ENCODE measurements at places on chromosomes 5 and 9.

- no peak for DNase-seq
These were observed 418.7 kb upstream of the WWC1 start for GRCh38 chr5:167872791-167873190.

DNA sequence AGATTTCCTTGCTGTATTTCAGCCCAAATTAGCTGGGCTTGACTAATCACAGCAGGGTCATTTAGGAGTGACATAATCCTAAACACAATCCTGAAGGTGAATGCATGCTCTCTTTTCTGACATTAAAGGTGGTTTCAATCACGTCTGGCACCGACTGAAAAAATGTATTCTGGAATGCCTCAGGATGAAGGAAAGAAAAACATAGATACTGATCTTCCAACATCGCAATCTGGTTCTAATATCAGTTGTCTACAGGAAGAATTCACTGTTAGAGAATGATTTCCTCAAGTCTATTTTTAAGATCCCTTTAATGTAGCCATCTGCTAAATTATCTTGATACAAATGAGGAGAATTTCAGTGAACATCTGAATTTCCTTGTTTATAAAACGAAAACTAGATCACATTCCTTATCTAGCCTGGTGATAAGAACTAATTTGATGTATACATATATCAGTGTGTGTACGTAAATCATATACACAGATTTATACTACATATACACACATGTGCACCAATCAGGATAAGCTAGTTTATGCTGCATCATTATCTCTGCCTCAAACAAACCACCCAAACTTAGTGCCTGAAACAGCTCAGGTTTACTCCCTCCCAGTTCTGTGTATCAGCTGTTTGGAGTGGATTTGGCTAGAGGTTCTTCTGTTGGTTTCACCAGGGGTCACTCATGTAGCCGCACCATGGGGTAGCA lies 31.3 kb upstream of the TAS2R1 start:
- no peak for DNase-seq

GRCh38 chr9:125540497-125540896 lies 166.5 kb downstream of the MAPKAP1 start:
- no peak for DNase-seq

DNA sequence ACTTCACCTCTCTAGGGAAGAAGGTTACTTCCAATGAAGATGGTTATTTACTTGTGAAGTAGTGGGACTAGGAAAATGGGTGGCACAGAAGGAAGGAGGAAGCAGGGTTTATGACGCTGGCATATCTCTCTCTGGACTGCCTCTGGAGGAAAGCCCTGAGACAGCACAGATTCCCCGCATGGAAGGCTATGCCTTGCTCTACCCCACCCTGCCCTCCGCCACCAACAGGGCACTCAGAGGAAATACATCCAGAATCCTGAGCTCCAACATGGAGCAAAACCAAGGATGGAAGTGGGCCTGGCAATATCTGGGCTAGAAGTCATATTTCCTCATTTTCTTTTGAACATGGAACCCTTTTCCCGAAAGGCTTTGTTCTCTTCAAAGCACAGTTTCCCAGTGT lies 346.9 kb downstream of the ZSWIM6 start:
- DNase-seq = no peak

DNA sequence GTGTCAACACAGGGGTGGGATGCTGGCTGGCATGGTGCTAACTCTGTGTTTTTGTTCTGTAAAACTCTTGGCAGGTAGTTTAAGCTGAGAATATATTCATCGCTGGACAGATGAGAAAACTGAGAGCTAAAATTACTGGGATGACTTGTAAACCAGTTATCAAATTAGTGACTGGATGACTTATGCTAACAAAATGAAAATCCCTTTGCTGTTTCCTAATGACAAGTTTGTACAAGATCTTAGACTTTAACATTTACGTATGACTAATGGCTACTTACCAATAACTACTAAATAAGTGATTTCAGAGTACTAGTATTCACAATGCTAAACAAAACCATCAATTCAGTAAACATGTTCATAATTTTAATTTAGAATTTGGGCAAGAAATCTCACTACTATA lies 854.8 kb upstream of the ARRDC3 start:
- DNase-seq = no peak

- no peak for DNase-seq
These were observed 70.1 kb upstream of the NXNL2 start for GRCh38 chr9:88464851-88465250.

- DNase-seq = no peak
These were observed 3.1 kb upstream of the VAV2 start for GRCh38 chr9:133995012-133995896.

DNA sequence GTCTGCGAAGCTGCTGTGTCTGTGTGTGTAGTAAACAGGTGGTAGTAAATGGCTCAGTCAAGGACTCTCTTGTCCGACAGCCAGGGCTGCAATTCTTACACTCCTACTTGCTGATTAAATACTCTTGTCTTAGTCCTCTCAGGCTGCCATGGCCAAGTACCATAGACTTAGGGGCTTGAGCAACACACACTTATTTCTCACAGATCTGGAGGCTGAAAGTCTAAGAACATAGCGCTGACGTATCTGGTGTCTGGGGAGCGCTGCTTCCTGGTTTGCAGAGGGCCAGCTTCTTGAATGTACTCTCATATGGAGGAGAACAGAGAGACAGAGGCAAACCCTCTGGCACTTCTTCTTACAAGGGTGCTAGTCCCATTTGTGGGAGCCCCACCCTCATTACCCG lies 411.0 kb downstream of the MED10 start:
- DNase-seq = no peak

DNA sequence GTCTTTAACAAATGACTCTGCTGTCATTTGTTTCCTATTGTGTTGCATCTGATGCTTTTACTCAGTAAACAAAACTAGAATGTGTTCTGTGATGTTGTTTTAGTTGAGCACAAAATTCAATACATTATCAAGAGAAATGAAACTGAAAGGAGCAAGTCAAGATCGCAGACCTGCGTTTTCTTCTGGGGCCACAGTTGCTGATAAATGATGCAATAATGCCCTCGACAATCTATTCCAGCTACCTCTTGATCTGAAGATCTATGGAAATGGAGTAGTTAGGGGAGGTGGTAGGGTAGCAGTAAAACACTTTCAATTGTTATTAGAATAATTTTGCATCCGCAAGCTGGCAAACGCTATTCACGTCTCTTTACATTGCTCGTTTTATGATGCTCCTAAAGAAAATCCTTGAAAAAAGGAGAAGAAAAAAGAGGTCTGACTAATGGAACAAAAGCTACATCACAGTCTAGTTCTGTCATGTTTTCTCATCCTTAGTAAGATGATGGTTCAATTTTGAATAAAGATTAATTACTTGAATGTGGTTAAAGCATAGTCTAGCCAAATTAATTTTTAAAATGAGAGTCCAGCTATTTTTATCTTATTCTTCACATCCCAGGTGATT lies 1.6 kb downstream of the ZNF366 start:
- DNase-seq = no peak

DNA sequence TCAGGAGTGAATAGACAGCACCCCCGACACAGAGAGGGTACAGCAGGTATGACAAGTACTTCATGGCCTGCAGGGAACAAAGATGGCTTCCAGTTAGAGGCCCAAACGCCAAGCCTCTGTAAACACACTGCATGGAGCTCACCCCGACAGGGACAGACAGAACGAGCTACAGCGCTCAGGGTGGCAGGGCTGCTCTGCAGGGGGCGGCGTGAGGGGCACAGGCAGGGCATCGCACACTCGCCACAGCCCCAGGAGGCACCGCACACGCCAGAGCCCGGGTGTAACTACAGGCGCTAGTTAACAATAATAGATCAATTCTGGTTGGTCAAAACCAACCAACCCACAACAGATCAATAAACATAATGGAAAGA lies 21.1 kb downstream of the CLPTM1L start:
- DNase-seq = no peak

- DNase-seq = no peak
These were observed 74.1 kb downstream of the ANKRD33B start for GRCh38 chr5:10637944-10638343.

GRCh38 chr5:32420506-32420905 lies 24.0 kb downstream of the ZFR start:
- DNase-seq = no peak

GRCh38 chr5:23257656-23258055 lies 249.8 kb upstream of the PRDM9 start:
- no peak for DNase-seq

GRCh38 chr9:34179213-34180136 lies 632 bp downstream of the UBAP1 start:
- no peak for DNase-seq

GRCh38 chr5:112958093-112959088 lies 18.2 kb upstream of the DCP2 start:
- no peak for DNase-seq

DNA sequence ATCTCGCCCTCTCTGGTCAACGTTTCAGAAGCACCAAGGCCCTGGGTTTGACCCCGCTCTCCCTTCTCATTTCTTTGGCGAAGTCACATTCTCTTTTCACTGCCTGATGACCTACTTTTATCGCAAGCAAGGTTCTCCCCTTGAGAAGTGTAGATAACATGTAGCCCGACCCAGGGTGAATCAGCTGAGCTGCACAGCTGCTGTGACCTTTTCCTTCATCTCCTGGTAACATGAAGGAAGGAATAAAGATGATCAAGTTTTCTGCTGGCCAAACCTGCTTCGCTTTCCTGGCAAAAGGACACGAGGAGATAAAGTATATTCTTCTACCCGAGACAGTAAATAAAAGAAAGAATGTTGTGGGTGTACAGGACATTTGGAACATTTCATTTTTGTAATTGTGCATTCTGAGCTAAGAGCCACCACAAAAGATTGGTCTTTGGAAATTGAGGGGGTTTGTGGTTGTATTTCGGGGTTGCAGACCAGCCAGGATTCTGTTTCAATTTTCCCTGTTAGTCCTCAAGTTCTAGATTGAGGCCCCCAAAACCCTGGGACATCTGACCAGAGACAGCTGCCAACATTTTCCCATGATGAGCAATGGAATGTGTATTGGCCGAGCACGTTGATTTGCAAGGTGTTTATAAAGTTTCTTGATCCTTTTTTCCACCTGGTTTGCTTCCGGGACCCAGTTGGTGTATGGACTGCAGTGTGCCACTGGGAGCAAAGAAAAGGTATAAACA lies 155.1 kb upstream of the ZNF462 start:
- no peak for DNase-seq

- DNase-seq = no peak
These were observed 61.0 kb downstream of the SUB1 start for GRCh38 chr5:32646061-32646969.

DNA sequence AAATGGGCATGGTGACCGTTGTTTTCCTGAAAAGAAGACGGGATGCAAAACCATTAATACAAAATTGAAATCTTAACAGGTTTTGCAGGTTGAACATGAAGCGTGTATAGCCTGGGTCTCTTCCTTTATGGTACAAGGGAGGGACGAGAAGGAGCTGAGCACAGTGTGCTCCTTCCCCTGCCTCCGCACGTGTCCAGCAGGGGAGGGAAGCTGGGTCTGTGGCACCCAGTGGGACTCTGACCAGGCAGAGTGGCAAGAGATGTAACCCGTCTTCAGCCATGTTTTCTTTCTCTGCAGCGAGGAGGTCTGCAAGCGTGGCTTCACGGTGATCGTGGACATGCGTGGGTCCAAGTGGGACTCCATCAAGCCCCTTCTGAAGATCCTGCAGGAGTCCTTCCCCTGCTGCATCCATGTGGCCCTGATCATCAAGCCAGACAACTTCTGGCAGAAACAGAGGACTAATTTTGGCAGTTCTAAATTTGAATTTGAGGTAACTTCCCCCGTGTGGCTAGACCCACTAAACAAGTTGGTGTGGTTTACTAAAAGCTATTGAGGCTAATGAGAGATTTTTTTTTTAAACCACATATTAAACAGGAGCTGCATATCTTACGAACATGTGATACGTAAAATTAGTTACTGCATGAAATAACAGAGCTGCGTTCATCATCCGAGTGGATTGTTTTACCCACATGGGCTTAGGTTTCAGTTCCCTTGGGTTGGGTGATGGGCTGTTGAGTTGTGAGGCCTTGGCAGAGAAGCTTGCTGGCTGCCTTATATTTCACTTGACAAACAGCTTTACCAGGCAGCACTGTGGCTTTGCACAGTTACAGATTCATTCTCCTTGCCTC lies 143.7 kb downstream of the TRIO start:
- DNase-seq = no peak

DNA sequence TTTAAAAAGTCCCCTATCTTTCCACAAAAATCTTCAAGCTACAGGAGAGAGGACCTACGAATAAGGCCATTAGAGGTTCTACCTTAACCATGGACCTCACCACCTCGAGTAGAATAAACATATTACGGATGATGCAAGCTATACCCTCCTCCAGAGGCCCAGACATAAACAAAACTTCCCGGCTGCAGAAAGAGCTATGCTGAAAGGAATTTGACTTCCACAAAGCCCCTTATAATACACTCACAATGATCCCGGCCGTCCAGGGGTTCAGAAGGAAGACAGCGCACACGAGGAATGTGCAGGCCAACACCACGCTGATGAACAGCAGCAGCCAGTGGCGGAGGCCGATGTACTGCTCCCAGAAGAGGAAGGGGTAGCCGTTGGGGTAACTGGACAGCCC lies 59.0 kb downstream of the PTCH1 start:
- no peak for DNase-seq

DNA sequence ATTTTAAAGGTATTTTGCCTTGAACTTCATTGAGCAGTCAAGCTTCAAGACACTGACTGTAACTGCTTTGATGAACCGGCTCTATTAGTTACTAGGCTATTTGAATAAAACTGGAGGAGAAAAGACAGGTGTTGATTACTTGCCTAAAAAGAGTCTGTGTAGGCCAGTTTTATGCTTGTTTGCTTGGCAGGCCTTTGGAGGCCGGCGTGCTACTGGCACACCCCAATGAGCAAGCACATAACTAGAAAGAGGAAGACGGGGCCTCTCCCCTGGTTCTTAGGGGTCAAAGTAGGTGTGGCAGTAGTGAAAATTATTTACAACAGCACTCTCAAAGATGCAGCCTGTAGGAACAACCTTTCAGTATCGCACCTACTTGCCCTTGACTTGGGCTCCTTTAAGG lies 2.1 kb upstream of the ZFR start:
- no peak for DNase-seq

- DNase-seq = no peak
These were observed 74.7 kb downstream of the TEK start for GRCh38 chr9:27183701-27184100.
